CD14-positive monocyte (primary cell): ENCODE measurements at places on chromosomes 12 and 14. TPM values are rescaled to one million over a fixed set of nuclear protein-coding genes. Genes with fewer than 3 reads are reported as not detected.

DNA sequence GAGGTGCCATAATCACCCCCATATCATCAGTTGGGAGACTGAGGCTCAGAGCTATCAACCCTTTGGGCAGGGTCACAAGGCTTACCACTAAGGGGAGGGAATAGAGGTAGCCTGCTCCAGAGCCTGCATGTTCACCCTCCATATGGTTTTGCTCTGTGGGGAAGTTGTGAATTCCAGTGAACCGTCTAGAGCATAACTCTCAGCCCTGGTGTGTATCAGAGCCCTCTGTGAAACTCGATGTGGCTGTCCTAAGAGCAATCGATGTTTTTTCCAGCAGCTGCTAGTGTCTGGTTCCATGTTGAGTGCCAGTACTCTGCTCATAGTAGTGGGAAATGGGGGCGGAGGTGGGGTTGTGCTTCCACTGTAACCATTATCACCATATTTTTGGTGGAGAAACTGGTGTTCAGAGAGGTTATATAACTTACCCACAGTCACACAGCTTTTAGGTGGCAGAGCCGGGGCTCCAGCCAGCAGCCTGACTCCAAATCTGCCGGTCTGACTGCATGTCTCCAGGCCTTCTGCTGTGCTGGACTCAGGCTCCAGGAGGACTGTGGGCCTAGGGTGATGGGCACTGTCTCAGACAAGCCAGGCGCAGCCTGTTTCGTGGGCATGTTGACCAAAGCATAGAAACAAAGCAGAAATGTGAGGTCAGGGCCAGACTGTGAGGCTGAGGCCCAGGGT, 104.2 kb downstream of the ADCK1 start:
- no peak for DNase-seq

GRCh38 chr12:52258335-52258901, 16.0 kb upstream of the KRT86 start:
- DNase-seq: no peak

GRCh38 chr12:103924761-103925641, 5.2 kb upstream of the HSP90B1 start:
- DNase-seq: no peak

GRCh38 chr14:102442241-102443211, 67.0 kb downstream of the ANKRD9 start:
- no peak for DNase-seq

- DNase-seq: no peak
Measured at GRCh38 chr12:5830111-5830510, 114.9 kb downstream of the ANO2 start.

DNA sequence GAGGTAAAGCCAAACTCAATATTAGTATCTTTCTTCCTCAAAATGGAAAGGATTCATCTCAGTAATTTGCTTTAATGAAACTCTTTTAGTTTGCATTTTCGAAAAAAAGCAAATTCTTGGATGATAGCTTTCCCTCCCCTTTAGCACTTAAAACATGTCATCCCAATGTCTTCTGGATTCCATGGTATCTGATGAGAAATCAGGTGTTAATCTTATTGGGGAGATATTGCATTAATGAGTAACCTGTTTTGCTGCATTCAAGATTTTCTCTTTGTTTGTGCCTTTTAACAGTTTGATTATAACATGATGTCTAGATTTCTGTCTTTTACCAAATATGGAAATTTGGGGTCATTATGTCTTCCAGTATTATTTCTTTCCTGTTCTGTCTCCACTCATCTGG, 405.1 kb upstream of the FOXG1 start:
- no peak for DNase-seq

DNA sequence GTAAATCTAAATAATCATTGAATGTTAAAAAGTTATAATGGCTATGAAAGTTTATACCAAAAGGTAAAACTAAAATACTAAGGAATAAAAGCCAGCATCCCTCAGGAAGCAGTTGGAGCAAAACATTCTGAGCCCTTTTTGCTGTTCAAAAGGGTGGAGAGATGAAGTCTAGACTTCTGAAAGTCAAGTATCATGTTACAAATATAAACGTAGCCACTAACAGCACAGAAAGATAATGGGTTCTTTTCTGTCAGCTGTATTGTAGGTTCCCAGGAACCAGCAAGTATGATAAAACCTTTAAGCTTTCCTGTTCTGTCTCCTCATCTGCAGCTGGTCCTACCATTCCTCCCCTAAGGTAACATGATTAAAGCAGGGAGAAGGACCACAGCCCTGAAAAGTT, 16.4 kb upstream of the PLD4 start:
- DNase-seq: no peak

DNA sequence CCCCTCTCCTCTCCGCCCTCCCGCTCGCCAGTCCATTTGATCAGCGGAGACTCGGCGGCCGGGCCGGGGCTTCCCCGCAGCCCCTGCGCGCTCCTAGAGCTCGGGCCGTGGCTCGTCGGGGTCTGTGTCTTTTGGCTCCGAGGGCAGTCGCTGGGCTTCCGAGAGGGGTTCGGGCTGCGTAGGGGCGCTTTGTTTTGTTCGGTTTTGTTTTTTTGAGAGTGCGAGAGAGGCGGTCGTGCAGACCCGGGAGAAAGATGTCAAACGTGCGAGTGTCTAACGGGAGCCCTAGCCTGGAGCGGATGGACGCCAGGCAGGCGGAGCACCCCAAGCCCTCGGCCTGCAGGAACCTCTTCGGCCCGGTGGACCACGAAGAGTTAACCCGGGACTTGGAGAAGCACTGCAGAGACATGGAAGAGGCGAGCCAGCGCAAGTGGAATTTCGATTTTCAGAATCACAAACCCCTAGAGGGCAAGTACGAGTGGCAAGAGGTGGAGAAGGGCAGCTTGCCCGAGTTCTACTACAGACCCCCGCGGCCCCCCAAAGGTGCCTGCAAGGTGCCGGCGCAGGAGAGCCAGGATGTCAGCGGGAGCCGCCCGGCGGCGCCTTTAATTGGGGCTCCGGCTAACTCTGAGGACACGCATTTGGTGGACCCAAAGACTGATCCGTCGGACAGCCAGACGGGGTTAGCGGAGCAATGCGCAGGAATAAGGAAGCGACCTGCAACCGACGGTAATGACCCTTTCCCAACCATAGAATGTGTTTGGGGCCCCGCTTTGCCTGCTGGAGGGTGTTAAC, 615 bp downstream of the CDKN1B start:
- DNase-seq: peak; percentile 62

DNA sequence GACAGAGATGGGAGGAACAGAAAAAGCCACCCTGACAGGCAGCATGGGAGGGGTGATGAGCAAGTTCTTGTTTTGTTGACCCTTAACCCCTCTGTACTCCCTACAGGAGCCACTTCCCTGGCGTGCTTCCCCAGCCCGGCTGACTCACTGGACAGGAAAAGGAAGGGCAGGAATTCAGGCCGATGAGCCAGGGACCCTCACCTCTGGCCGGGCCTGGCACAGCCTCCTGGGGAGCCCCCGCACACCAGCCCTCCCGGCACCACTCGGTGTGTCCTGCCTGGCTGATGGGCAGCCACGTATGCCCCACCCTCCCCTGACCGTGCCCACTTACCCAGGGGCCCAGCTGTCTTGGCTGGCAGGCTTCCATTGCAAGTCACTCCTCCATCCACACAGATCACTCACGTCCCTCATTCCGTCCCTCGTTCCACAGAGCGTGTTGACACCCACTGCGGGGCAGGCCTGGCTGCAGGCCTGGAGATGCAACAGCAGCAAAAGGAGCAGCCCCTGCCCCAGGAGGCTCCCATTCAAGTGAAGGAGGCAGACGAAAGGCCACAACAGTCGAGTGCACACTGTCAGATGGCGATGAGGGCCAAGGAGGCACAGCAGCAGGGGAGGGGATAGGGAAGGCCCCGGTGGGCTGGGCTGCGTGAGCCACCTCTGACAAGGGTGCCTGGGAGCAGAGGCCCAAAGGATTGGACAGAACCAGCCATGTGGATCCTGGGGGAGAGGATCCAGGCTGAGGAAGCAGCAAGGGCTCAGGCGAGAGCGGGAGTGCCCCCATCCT, 19.7 kb upstream of the CD9 start:
- DNase-seq: no peak

DNA sequence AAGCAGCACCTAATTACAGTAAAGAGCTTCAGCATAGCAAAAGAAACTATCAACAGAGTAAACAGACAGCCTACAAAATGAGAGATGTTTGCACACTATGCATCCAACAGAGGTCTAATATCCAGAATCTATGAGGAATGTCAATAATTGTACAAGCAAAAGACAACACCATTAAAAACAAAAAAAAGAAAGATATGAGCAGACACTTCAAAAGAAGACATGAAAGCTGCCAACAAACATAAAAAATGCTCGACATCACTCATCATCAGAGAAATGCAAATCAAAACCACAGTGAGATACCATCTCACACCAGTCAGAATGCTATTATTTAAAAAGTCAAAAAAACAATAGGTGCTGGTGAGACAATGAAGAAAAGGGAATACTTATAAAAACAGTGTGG, 273.1 kb downstream of the TMTC2 start:
- no peak for DNase-seq

DNA sequence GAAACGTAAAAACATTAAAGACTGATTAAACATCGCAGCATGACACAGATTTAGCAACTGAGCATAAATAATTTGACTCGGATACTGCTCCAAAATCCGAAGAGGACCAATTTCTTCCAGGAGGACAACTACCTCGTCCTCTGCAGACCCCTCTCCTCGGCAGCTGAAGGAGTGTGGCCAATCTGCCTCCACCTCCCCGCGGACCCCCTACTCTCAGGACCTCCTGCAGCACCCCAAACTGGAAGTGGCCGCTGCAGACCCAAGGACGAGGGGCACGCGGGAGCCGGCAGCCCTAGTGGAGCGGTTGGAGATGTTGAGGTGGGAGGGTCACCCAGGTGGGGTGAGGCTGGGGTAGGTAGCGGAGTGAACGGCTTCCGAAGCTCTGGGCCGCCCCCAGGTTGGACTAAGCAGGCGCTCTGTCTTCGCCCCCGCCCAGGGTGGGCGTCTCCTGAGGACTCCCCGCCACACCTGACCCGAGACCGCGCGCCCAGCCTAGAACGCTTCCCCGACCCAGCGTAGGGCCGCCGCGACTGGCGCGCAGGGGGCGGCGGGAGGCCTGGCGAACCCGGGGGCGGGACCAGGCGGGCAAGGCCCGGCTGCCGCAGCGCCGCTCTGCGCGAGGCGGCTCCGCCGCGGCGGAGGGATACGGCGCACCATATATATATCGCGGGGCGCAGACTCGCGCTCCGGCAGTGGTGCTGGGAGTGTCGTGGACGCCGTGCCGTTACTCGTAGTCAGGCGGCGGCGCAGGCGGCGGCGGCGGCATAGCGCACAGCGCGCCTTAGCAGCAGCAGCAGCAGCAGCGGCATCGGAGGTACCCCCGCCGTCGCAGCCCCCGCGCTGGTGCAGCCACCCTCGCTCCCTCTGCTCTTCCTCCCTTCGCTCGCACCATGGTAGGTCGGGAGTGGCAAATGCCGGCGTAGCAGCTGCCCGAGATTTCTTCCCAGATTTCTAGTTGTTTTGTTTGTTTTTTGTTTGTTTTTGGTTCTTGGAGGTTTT, at the start of gene CALM1:
Gene CALM1, plus strand, starts transcription at position 689 of the 999 bp plus-strand sequence. Its CDS starts 202 bp downstream, at position 891.
- DNase-seq: peak; percentile 97

GRCh38 chr14:35332517-35333263, 40.5 kb downstream of the PSMA6 start:
- peak; percentile 63 for DNase-seq

- no peak for DNase-seq
Measured at GRCh38 chr12:47862881-47863280, 41.9 kb downstream of the VDR start.

GRCh38 chr12:51692016-51692415, 101.0 kb downstream of the SCN8A start:
- DNase-seq: no peak

DNA sequence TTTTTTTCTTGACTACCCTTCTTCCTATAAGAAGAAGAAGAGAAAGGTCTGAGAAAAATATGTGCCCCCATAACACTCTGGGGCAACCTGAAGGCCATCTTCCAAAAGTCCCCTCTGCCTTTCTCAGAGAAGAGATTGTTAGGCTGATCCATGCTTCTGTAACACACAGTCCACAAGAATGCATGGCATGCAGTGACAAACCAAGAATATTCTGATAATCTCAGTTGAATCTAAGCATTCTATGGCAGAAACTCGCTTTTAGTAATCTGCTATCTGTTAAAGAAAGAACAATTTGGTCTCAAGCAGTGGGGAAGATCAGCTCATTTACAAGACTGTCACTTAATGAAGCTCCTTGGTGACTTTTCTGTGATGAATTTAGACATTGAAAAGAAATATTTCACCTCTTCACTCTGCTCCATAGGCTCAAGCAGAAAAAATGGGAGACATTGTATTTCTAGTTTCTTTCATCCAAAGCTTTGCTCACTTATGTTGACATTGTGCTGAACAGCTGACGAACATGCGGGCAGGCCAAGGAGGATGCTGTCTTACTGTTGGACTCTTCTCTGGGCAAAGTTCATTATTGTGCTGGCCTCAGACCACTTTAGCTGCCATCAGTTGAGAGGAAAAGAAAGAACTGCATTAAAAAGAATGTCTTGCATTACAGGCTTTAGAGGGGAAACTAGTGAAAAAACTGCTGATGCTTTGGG, 957.1 kb downstream of the DIO2 start:
- DNase-seq: no peak

DNA sequence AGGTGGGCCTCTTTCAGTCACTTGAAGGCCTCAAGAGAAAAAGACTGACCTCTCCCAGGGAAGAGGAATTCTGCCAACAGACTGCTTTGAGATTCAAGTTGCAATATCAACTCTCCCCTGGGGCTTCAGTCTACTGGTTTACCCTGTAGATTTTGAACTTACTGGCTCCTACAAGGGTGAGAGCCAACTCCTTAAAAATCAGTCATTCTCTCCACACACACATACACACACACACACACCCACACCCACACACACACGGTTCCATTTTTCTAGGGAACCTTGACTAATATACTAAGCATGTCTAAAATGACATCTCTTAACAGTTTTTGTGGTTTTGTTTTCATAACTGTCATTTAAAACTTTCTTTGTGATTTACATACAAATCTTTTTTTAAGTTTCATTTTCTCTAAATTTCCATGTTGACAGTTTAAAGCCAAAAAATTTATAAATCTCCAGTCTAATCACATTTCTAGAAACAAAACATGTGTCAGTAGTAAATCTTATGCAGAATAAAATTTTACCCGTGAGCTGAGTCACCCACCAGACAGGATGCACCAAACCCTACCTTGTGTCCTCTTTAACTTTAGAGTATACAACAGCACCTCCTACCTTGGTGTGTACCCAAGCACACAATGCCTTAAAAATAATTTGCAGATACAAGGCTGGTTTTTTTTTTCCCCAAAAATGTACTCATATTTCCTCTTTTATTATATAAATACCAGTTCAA, 394.6 kb downstream of the AEBP2 start:
- DNase-seq: no peak

PLEKHG7 gene
- not detected for polyA plus RNA-seq

DDN gene
- polyA plus RNA-seq: not detected

TAS2R50 gene
- polyA plus RNA-seq: not detected

SERPINA12 gene
- not detected for polyA plus RNA-seq

TAS2R13 gene
- polyA plus RNA-seq: not detected

BMAL2 gene
- 1.8 TPM for polyA plus RNA-seq

ANKRD33 gene
- 0.07 TPM in 1 of 2 replicates, not detected in the other for polyA plus RNA-seq

SERPINA10 gene
- polyA plus RNA-seq: not detected

HRK gene
- 0.03 and 0.15 TPM in 2 replicates for polyA plus RNA-seq
